Retina (tissue), 1 donor: ENCODE measurements at places on chromosomes 5 and 9.
A peak's percentile ranks its signal among the peaks of the same experiment; 100 is the strongest.

- no peak for DNase-seq
Observed at GRCh38 chr9:132249690-132250089, 87.8 kb downstream of the NTNG2 start.

GRCh38 chr5:163245584-163245983 lies 191.8 kb upstream of the CCNG1 start:
- DNase-seq, result no peak

DNA sequence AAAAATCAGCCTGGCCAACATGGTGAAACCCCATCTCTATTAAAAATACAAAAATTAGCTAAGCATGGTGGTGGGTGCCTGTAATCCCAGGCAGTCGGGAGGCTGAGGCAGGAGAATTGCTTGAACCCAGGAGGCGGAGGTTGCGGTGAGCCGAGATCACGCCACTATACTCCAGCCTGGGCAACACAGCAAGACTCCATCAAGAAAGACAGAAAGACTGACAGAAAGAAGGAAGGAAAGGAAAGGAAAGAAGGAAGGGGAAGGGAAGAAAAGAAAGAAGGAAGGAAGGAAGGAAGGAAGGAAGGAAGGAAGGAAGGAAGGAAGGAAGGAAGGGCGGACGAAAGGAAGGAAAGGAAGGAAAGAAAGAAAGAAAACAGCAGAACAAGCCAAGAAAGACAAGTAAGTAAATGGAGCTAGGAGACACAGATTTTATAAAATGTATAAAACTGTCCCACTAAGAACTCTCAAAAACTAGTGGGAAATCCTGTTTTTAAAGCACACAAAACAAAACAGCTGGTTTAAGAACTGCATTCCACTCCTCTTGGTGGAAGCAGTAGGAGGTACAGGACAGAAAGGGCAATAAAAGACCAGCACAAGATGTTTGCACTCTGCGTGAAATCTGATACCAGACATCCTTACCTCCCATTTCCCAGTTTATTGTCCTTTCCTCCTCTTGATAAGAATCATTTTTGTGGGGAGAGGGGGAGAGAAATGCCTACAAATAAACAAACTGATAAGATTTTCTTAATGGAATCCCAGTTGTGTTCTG lies 46.7 kb downstream of the MYO10 start:
- no peak for DNase-seq

GRCh38 chr9:114511978-114512874 lies 7.0 kb upstream of the WHRN start:
- no peak for DNase-seq

GRCh38 chr5:80060966-80061365 lies 25.8 kb downstream of the THBS4 start:
- no peak for DNase-seq

GRCh38 chr9:32524892-32525708 lies 896 bp downstream of the RIGI start:
- peak; percentile 40 for DNase-seq

DNA sequence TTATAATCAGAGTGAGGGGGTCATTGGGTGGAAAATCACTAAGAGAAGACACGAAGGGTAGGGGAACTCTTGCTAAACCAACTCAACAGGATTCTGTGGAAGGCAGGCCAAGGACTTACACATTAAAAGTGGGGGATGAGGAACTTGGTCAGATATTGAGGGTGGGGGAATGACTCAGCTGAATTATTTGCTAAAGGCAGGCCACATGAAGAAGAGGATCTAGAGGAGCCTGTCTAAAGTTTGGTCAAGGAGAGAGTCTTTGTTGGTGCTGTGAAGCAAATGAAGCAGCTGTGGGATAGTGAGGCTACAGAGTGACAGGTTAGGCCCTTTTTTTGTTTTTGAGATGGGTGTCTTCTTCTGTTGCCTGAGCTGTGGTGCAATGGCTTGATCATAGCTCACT lies 63.9 kb upstream of the SPRY4 start:
- DNase-seq, result no peak

GRCh38 chr5:124649491-124650146 lies 96.8 kb downstream of the ZNF608 start:
- DNase-seq, result no peak

GRCh38 chr9:137000177-137000930 lies 4.0 kb upstream of the CLIC3 start:
- no peak for DNase-seq

DNA sequence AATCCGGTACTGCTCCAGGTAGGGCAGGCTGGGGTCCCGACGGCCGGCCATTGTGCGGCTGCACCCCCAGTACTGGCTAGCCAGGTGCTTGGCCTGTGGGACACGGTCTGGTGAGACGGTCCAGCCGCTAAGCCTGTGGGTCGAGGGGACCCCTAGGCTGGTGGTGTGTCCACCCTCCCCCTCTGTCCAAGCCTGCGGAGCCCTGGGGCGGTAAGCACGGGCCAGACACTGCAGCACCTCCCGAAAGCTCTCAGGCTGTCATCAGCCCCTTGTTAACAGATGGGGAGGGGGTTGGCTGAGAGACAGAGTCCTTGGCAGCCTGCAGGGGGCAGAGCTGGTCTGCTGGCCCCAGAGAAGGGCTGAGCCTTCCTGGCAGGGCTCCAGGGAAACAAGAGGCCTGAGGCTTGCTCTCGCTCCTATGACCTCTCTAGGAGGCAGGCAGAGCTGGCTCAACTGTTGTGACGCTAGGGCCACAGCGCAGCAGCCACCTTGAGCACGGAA lies 11.8 kb upstream of the MRNIP start:
- DNase-seq, result peak; percentile 57

GRCh38 chr9:128361296-128361985 lies 9.7 kb upstream of the URM1 start:
- no peak for DNase-seq

DNA sequence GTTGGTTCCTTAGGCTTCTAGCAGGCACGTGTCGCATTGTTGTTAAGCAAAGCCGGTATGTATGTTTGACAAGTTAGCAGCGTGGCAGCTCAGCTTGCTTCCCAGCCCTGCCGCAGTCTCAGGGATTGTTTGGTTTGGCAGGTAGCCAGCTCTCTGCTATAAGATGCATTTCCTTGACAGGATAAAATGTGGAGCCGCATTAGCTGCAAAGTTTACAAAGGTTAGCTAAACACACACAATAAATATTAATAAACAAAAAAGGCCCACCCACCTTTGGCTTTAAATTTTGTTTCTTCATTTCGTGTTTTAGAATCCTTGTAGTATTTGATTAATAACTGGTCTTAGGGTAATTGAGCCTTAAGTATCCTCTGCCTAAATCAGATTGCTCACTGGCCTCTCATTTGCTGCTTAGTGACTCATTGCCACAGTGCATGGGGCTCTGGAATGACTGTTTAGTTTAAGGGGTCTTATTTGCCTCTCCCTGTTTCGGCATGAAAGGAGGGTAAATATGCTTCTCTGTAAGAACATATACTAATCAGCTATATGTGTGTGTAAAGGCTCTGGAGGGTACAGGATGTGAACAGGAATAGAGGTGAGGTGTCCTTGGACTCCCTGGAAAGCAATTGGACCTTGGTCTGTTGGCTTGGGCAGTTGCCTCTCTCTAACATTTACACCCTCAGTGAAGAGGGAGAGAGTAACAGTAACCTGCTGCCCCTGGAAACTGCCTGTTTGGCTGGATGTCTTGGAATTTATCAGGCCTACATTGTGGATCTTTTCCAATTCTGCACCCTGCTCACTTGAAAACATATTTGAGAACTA lies 122.0 kb downstream of the GDNF start:
- DNase-seq, result peak; percentile 42

- no peak for DNase-seq
Observed at GRCh38 chr9:114006931-114007691, 71.0 kb downstream of the AMBP start.

GRCh38 chr9:81022177-81022576 lies 667.2 kb downstream of the TLE1 start:
- no peak for DNase-seq

- peak; percentile 14 for DNase-seq
Observed at GRCh38 chr5:167867281-167867680, 424.2 kb upstream of the WWC1 start.

DNA sequence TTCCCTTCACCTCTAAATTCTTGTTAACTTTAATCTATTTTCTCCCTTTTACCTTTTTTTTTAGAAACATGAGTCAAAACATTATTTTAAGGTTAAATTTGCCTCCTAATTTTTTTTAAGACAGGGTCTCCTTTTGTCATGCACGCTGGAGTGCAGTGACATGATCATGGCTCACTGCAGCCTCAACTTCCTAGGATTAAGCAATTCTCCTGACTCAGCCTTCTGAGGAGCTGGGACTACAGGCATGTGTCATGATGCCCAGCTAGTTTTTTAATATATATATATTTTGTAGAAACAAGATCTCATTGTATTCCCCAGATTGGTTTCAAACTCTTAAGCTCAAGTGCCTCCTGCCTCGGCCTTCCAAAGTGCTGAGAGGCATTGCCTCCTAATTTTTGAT lies 424.7 kb upstream of the FAM174A start:
- no peak for DNase-seq

DNA sequence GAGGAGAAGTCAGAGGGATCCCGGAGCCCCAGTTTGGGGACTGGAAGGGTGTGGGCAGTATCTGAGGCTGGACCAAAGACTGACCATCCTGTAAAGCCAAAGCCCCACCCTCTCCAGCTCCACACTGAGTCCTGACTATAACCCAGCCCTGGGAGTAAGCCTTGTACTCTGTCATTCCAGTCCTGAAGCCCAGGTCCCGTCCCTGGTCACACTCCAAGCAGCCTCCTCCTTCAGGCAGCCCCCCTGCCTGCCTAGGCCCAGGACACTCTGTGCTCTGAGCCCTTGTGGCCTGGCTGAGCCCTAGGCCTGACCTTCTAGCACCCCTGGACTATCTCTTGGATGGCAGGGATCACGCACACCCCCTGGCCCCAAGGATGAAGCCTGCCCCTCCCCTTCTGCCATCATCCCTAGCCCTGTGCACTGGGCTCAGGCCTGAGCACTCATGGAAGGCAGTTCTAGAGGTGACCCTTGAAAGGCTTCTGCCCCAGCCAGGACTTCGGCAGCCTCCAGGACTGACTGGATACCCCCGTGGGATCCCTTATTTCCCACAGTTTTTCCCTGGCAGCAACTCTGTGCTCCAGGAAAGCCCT lies 28.0 kb upstream of the ENHO start:
- no peak for DNase-seq

DNA sequence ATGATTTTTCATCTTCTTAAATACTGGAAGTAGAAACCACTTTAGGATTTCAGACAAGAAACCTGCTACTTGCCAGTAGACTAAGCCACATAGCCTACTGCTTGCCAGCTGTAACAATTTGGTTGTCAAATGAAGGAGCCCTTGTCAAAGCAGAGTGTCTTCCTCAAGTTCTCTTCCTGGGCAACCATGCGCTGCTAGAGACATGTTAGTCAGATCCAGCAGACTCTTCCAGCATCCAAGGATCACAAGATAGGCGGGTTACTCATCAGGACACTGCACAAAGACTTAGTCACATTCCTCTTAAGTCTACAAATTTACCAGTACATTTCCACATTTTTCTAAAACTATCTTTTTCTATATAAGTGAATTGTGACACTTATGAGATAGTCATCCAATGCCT lies 24.4 kb downstream of the SKIC3 start:
- no peak for DNase-seq

DNA sequence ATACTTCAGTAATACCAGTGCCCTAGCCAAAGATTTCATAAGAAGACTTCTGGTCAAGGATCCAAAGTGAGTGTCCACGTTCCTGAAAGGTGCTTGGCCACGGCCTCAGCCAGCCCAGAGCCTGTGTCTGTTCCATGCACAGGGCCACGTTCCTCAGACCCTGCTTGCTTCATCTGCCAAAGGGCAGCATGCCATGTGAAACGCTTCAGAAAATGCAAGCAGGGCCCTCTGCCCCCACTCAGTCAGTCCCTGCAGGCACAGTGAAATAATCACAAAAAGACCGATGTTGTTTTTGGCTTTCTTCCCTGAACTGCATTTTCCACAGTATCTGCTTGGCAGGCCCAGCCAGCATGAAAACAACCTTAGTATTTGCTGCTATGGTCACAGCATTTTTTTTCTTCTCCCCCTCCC lies 85.5 kb upstream of the CTSL start:
- no peak for DNase-seq

DNA sequence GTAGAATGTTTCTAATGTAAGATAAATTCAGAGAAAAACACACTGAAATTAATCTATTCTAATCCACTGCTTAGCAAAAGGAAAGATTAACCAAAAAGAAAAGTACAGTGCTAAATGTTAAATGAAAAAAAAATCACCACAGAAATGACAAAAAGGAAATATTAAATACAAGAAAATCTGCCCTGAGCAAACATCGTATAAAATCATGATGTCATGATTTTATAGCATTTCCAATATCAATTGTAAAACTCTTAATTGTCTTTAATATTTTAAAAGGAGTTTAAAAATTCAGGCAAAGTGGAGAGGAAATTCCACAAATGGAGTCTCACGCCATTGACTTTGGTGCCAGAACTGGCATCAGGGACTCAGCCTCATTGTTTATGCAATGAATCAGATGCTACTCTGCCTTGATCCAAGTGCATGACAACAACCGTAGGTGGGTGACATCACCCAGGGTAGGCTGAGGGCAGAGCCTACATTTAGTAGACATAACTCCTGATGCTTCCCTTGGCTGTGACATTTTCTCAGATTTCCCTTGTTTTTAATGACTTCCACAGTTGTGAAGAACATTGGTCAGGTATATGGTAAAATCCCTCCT lies 696.8 kb downstream of the SEMA5A start:
- DNase-seq, result no peak

DNA sequence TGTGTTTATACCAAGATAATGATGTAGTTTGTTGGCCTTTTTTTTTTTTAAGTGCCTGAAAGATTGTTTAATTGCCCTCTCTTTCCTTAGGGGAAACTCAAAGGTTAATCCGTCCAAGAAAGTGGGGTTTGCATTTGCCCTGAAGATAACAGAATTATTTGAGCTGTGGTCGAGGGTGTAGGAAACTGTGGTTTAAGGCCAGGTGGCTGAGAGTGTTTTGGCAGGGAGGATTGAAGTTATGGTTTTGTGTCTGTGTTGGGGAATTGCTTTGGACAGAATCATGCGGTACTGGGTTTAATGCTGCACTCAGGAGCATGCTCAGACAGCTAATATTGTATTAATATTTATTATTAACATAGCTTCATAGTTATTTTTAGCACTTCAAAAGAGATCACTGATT lies 509.8 kb downstream of the EBF1 start:
- no peak for DNase-seq

- DNase-seq, result no peak
Observed at GRCh38 chr5:67971223-67971830, 244.2 kb upstream of the PIK3R1 start.

GRCh38 chr5:178194026-178194425 lies 6.9 kb upstream of the GMCL2 start:
- no peak for DNase-seq

GRCh38 chr9:35691757-35692301 lies 2.1 kb upstream of the TPM2 start:
- DNase-seq, result no peak

GRCh38 chr5:5666369-5666768 lies 243.9 kb downstream of the ICE1 start:
- DNase-seq, result peak; percentile 18

DNA sequence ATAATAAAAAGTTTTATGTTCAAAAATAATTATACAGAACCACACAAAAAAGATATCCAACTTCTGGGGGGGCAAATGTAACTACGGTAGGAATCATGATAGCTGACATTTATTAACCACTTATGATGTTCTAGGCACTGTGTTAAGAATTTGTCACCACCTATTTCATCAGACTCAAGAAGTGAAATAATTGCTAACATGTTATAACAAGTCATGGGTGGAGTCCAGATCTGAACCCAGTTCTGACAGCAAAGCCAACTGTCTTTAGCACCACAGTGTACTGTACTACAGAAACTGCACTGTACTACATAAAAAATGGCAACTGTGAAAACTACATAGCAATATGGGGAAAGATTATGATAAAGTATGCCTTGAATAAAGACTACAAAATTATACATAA lies 3.0 kb upstream of the SAP30L start:
- DNase-seq, result no peak
